ENCODE measurements at places on chromosomes 7 and 10. TPM values are rescaled to one million over a fixed set of nuclear protein-coding genes. Genes with fewer than 3 reads are reported as not detected.
A peak's percentile ranks its signal among the peaks of the same experiment; 100 is the strongest.

DNA sequence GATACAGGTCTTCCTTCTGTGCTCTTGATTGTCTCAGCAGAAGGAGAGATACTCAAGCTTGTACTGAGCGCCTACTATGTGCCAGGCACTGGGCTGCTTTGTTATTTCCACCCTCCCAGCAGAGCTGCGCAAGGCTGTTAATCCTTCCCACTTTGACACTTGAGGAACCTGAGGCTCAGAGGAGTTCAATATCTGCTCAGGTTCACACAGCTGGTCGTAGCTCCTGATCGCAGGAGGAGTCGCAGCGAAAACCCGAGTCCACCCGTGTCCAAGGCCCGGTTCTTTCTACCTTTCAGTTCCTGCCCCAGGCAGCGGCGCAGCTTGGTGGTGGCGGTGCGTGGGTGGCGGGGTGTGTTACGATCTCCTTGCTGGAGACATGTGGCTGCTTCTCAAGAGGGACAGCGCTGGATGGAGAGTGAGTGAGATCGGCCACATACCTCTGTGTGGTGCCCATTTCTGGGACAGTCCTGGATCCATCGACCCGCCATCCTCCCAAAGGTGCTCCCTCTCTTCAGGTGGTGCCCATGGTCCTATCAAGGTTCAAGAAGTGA is 26.5 kb upstream of the SAMD8 start:
- DNase-seq, result no peak
- no peaks in the 10 kb centered on the region for H3K4me1 ChIP-seq
- no peaks in the 10 kb centered on the region for H3K27me3 ChIP-seq
- H3K36me3 ChIP-seq, result no peaks in the 10 kb centered on the region
- H3K27ac ChIP-seq, result no peak overlapping the region

- H3K4me3 ChIP-seq, result peak within 1 kb of the TSS; percentile 59
- H3K4me1 ChIP-seq, result no peaks in the 10 kb centered on the region
- no peak within 1 kb of the TSS for H3K27ac ChIP-seq
- H3K27me3 ChIP-seq, result no peaks in the 10 kb centered on the region
- no peak for DNase-seq
- no peaks in the 10 kb centered on the region for H3K36me3 ChIP-seq
Measured at GRCh38 chr10:114043532-114044246, at the start of gene ADRB1. Gene ADRB1, plus strand, starts transcription at chr10:114043866. Its CDS starts 267 bp downstream, at chr10:114044133.

GJC3 gene
- total RNA-seq, result not detected

DNA sequence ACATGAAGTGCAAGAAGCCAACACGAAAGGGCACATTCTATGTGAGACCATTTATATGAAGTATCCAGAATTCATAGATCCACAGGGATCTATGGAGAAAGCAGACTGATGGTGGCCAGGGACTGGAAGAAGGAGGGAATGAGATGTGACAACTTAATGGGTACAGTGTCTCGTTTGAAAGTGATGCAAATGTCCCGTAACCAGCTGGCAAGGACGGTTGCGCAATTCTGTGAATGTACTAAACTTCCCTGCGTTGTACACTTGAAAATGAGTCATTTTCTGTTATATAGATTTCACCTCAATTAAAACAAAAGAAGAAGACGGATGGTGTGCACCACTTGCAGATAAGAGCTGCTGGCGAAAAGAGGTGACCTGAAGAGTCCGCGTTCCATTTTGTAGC is 861.1 kb downstream of the TYW1 start:
- no peak for DNase-seq
- H3K4me3 ChIP-seq, result no peak overlapping the region
- no peaks in the 10 kb centered on the region for H3K36me3 ChIP-seq
- H3K27me3 ChIP-seq, result no peaks in the 10 kb centered on the region

DNA sequence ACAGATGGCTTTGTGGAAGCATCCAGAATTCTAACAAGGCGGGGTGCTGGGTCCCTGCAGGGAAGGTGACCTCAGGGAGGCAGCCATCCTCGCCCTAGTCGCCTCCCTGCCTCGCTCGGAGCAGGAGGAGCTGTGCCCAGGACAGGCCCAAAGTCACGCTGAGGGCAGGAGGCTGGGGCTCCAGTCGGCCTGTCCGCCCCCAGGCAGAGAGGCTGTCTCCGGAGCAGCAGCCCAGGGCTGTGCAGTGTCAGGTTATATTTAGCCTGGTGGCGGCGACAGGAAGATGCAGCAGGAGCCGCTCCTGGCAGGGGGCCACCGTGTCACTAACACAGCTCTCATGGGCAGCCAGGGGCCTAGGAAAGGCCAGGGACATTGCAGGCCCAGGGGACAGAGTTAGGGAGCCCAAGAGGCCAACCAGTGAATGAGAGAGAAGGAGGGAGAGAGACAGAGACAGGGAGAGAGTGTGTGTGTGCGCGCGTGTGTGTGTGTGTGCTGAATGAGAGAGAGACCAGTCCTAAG is 13.5 kb downstream of the KCNH2 start:
- no peak overlapping the region for H3K27ac ChIP-seq
- no peak for DNase-seq
- H3K4me1 ChIP-seq, result no peaks in the 10 kb centered on the region
- no peak overlapping the region for H3K4me3 ChIP-seq
